ENCODE measurements at places on chromosomes 3 and 15.

DNA sequence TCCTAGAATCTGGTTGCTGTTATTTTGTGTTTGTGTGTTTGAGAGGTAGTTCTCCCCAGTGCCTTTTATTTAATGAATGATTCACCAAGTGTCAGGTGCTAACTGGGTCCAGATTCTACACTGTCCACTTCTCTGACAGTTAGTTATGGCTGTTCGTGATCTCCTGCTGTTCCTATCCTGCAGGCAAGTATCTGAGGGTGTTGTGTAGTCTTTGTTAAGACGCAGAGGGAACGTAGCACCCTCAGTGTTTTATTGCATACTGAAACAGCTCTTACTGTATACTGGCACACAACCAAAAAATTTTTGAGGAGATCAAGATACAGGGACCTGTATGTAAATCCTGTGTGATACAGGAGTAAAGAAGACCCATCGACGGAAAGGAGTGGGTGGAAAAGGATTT lies 1271.3 kb downstream of the ROBO1 start:
- no peak for DNase-seq

- DNase-seq, result no peak
These were observed 427.1 kb upstream of the DPH6 start for GRCh38 chr15:35973029-35973428.

- no peak for DNase-seq
These were observed 475 bp downstream of the EIF4E3 start for GRCh38 chr3:71724584-71725270.

GRCh38 chr3:143242691-143243090 lies 123.1 kb downstream of the CHST2 start:
- no peak for DNase-seq

DNA sequence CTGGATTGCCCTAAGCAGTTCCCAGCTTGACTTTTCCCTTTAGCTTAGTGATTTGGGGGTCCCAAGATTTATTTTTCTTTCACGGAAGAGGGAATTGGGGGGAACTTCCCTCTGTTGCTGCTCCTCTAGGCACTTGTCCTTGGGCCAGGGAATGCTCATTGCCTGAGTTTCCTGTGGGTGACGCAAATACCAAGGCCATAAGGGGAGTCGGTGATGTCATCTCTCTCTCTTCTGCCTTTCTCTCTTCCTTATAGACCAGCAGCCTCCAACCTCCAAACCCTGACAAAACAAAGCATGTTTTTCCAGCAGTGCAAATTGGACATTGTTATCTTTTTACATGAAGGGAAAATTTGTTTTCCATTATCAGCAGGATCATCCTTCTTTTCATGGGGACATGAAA lies 120.2 kb downstream of the ITPR1 start:
- DNase-seq, result no peak

DNA sequence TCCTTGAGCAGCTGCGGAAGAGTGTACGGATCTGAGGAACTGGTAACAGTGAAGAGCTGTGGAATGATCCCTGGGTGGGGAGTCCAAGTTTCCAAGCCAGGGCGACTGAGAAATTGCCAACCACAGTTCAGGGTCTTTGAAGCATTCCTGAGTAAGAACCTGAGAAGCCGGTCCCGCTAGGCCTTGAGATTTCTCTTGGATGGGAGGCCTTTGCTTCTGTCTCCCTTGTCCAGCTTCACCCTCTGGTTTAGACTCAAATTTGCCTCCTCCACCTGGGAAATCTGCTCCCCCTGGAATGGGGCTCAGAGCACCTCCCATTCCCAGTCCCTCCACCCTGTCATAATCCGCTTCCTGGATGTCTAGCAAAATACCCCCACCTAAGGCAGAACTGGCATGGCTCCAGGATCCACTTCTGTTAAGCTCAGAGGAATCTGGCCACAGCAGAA lies 127.7 kb upstream of the DLG1 start:
- DNase-seq, result no peak

GRCh38 chr3:60765776-60766175 lies 485.5 kb downstream of the FHIT start:
- no peak for DNase-seq

- DNase-seq, result no peak
These were observed 217.4 kb upstream of the TPM1 start for GRCh38 chr15:62825191-62825590.

- no peak for DNase-seq
These were observed 6.2 kb upstream of the MAP1A start for GRCh38 chr15:43511012-43511885.

DNA sequence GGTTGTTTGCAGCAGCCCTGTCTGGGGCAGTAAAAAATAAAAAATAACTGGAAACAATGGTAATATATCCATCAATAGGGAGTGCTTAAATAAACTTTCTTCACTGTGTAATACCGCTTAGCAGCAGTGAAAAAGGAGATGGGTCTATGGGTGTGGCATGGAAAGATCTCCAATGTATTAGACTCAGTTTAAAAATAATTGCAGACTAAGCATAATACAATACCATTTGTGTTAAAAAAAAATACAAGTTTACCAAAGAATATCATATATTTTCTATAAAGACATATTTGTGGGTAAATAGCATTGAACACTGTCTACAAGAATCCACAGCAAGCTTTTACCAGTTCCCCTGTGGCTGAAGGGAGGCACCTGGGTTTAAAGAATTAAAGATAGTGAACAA lies 1.0 kb upstream of the ARHGEF3 start:
- no peak for DNase-seq

DNA sequence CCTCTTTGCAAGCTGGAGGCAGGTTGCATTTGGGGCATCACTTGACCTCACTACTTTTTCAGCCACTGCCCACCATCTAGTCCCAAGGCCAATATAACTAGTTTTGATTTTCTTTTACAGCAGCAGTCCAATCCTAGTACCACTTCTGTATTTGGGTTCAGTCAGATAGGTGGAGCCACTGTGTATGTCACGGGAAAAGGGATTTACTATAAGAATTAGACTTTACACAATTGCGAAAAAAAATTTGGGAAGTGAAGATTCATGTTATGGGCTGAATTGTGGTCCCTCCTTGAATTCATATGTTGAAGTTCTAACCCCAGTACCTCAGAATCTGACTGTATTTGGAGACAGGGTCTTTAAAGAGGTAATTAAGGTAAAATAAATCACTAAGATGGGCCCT lies 37.4 kb upstream of the NMNAT3 start:
- DNase-seq, result no peak

GRCh38 chr3:160210799-160211221 lies 14.4 kb upstream of the C3orf80 start:
- DNase-seq, result peak; percentile 62

- DNase-seq, result no peak
These were observed 36.3 kb downstream of the ESYT3 start for GRCh38 chr3:138470687-138471086.

- no peak for DNase-seq
These were observed 23.7 kb downstream of the PRKCD start for GRCh38 chr3:53184701-53185100.

- no peak for DNase-seq
These were observed 145.4 kb downstream of the ERC2 start for GRCh38 chr3:56322862-56323261.

Measured in HFFc6 (cell line).